Amniotic epithelial cell (primary cell): ENCODE measurements at places on chromosomes 2 and 18.

DNA sequence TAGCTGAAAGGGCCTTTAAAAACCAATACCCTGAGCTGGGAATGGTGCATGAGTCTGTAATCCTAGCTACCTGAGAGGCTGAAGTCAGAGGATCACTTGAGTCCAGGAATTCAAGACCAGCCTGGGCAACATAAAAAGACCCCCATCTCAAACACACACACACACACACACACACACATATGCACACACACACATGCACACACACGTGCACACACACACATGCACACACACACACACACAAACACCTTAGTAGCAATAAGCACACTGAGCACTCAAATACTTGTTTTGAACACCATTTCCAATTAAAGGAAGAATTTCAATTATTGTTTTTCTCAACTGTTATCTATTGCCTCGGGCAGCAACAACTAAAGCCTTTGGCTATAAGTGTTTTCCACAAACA, 25.6 kb upstream of the UBE2F start:
- DNase-seq = no peak

DNA sequence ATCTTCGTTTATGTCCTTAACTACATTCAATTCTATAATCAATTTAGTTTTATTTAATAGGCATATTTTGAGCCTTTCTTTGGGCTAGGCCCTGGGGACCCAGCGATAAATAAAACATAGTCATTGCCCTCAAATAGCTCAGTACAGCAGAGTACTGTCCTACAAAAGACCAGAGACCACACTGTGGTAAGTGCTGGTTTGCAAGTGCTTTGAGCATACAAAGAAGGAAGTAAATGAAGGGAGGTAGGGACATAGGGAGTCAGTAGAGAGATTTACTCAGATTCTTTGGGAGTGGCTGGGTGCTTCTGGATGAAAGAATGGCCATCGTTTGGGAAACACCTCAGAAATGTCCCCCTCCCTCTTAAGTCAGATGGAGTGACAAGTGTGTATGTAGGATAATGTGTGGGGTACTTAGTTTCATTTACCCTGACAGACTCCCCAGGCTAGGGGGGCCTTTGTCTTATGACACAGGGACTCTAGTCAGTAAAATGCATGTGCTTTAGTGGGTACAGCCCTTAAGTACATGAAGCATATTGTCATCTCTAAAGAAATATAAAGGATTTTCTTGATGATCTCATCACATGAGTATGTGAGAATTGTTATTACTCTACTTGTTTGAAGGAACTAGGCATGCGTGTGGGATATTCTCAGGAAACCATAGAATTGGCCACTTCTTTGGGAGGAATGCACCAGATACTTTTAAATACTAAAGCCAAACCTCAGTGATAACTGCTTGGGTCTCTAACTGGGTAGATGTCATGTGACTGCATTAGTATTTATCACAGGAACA, 35.1 kb downstream of the MAPRE2 start:
- DNase-seq = peak; percentile 87

- no peak for DNase-seq
These were observed 60.7 kb downstream of the TNS1 start for GRCh38 chr2:217941886-217942728.

- DNase-seq = no peak
These were observed 425 bp upstream of the SALL3 start for GRCh38 chr18:78979056-78979729.

DNA sequence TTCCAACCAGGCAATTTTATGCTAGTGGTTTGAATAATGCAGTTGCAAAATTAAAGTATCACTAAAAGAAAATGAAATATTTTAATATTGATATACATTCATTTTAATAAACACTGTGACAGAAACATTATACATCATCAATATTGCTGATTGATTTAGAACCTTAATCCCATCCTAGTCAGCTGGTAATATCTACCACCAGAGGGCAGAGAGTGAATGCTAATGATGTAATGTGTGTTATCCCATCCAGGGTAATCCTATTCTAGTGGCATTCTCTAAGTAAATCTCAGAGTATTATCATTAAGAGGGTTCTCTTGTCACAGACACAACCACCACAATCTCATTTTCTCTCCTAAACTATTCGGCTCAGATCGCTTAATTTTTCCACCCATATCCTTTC, 477.4 kb downstream of the CPS1 start:
- DNase-seq = peak; percentile 9

DNA sequence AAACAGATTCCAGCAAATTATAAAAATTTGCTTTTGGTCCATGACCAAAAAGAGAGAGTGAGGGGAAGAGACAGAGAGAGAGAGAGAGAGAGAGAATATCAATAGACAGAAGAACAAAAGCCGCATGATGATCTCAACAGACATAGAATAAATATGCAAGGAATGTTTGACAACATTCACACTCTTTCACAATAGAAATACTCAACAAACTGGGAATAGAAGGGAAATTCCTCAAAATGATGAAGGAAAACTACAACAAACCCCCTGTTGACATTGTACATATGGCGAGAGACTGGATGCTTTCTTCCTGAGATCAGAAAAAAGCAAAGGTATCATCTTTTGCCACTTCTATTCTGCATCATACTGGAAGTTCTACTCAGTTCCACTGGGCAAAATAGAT, 309.7 kb downstream of the RAD51AP2 start:
- peak; percentile 65 for DNase-seq

DNA sequence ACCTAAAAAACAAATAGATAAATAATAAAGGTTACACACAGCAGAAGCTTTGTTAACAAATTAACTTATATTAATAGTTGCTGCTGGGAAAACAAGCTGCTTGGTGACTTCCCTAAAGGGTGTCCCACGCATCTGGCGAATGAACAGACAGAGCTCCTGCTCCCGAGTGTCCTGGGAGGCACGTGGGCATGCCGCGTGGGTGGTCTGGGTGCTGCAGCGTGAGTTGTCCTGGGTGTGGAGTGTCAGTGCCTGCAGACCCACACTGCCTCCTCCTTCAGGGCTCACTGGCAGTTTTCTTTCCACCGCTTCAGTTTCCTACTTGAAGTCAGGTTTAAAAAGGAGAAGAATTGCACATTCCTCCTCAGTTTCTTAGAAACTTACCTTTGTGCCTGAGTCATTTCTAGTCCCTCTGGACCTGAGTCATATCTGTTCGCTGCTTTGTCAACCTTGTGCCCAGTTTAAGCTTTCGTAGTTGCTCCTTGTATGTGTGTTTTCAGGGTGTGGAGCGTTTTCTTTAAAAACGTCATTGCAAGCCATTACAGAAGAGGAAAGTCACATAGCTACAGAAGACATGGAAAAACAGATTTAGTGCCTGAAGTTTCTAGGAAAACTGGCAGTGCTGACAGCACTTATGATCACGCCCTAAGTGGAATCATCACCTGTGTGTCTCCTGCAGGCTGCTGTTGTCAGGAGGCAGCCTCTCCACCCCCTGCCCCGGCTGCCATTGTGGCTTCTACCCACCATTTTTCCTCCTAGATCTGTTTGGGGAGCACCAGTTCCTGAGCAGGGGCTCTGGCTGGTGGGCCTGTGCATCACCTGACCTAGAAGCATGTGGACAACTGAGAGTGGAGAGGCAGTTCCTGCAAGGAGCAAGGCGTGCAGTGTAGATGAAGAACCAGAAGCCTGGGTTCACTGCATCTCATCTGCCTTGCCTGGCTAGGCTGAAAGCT, 24.5 kb downstream of the IMPA2 start:
- DNase-seq = no peak

- DNase-seq = no peak
These were observed 40.9 kb downstream of the HS1BP3 start for GRCh38 chr2:20609995-20610357.

- peak; percentile 15 for DNase-seq
These were observed 46.9 kb upstream of the SPATS2L start for GRCh38 chr2:200259577-200259957.
